Bronchial epithelial cell (primary cell): ENCODE measurements at places on chromosomes 16 and 17. TPM values are rescaled to one million over a fixed set of nuclear protein-coding genes. Genes with fewer than 3 reads are reported as not detected.

DNA sequence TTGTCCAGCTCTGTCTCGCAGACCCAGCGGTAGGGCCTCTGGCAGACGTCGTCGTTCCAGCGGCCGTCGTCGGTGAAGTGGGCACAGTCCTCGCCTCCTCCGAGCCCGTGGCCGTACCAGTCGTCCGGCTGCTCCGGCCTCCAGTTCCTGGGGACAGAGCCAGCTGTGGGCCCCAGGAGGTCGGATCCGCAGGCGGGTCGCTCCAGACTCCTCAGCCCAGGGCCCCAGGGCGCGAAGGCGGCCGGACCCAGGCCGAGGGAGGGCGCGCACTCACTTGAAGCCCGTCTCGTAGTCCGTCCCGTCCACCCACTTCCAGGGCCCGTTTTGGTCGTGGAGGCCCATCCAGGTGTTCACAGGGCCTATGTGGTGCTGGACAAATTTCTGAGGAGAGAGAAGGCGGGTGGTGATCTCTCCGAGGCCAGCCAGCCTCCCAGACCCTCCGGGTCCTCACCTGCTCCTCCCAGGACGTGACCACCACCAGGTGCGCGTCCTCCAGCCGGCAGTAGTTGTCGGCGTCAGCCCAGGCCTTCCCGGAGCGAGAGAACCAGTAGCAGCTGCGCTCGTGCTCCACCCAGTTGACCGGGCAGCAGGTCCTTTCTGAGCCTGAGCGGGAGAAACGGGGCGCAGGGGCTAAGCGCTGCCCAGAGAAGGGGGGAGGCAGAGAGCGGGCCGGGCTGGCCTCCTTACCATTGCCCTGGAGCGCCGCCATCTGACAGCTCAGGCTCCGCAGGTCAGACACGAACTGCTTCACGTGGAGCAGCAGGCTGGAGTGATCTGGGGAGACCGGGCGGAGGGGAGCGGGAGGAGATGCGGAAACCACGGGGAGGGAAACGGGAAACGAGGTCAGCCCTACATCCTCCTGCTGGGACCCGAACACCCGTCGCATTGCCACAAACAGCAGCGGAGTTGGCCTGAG, 5.2 kb downstream of the ASGR1 start:
- peak; percentile 29 for DNase-seq

PRKCB gene
- not detected in 2 replicates for total RNA-seq

- no peak for DNase-seq
Measured at GRCh38 chr17:81371910-81372760, 23.1 kb upstream of the BAHCC1 start.

USP43 gene
- total RNA-seq: 13.4 and 14.2 TPM in 2 replicates

NUP93 gene
- 43.0 and 47.4 TPM in 2 replicates for total RNA-seq

- no peak for DNase-seq
Measured at GRCh38 chr16:49600976-49601375, 227.4 kb downstream of the C16orf78 start.

DNA sequence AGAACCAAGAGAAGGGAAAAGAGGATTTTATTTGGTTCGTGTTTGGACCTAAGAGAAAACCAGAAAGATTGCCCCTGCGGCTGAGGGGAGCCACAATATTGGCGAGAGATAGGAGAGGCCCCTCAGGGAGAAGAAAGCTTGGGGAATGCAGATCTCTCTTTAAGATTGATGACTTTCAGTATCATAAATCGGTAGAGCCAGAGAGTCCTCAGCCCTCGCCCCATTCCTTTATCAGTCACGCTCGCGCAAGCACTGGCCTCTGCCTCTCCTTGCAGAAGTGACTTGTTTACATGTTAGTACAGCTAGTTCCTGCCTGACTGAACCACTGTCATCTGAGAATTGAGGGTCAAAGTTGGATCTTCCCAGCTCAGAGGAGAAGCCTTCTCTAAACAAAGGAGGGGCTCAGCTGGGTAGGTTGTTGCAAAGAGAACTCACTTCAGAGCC, 21.5 kb upstream of the KRT19 start:
- no peak for DNase-seq

DNA sequence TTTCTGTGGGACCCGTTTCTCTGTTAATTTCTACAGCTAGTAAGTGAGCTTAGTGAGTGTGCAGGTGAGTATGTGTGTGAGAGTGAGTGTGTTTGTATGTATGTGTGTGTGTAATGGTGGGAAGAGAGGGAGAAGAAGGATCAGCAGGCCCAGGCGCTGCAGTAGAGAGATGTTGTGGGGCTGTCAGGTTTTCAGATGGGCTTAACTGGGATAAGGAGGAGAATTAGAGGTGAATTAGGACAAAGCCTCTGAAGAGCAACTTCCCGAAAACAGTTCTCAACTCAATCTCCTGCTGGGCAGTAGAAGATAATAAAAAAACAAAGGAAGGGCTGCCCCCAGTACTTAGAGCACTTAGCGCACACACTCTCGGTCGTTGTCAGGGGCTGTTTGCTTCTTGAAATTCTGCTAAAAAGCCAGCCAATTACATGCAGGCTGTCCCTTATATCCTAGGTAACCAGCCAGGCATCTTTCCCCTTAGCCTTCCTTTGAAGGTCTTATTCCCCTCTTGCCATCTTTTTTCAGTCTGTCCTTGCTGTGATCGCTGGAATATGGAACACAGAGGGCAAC, 63.4 kb downstream of the CLEC16A start:
- no peak for DNase-seq

KREMEN2 gene
- 1.1 and 1.2 TPM in 2 replicates for total RNA-seq

DNA sequence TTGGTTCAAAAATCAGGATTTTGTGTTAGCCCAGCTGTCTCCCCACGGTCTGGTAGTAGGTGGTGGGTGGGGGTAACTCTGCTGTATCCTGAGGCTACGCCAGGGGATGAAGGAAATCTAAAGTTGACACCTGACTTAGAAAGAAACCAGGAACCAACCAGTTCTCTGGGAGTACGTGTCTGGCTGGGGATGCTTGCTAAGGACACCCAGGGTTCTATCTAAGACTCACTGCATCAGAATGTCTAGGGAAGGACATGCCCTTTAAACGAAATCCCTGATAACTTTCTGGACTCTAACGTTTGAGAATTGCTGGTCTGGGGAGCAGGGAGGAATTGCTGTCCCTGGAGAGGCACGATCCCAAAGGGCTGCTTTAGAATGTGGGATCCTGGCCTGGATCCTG, 39.2 kb upstream of the CES5A start:
- no peak for DNase-seq
